ENCODE measurements at places on chromosomes 4 and X. TPM values are rescaled to one million over a fixed set of nuclear protein-coding genes. Genes with fewer than 3 reads are reported as not detected.

DNA sequence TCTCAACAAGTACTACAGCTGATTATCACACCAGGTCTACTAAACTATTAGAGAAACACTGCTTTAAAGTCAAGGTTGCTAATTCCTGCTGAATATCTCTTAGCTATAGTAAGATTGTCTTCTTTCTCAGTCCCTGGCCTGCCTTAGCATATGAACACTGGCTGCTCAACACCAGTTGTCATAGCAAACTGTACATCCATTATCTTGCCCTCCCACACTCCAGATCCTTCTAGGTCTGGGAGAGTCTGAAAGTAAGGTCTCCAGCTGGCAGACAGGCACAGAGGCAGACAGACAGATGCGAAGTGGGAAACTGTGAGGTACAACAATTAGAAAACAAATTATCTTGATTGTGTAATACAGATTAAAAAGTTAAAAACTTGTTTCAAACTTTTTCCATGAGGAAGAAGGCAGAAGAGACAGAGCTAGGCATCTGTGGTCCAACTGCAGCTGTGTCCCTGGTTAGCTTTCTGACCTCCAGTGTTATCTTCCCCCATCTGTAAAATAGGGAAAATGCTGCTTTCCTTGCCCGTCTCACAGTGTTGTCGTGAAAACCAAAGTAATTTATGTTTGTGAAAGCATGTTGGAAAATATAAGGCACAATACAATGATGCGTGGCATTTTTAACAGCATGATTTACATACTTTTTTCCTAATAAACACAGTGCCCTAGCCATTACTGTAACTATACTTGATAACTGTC, 133.8 kb downstream of the KLHL13 start:
- no peak for DNase-seq

DNA sequence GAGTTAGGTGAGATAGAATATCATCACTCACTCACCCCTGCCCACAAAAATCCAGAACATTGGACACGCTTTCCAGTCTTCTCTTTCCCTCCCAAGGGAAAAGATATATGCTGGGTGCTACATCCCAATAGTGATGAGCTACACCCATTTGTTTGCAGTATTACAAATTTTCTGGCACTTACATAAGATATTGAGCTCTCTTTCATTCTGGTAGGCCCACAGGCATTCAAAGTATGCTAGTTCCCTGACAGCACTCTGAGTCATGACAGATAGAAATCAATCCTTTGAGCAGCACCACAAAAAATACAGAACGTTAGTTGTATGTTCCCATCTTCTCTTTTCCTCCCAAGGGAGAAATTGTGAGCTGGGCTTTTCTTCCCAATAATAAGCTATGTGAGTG, 477.6 kb upstream of the GRID2 start:
- DNase-seq = no peak

GRCh38 chr4:135476272-135476671, 1274.7 kb upstream of the PABPC4L start:
- DNase-seq = no peak

- DNase-seq = no peak
Measured at GRCh38 chr4:101711590-101712260, 78.8 kb upstream of the BANK1 start.

DNA sequence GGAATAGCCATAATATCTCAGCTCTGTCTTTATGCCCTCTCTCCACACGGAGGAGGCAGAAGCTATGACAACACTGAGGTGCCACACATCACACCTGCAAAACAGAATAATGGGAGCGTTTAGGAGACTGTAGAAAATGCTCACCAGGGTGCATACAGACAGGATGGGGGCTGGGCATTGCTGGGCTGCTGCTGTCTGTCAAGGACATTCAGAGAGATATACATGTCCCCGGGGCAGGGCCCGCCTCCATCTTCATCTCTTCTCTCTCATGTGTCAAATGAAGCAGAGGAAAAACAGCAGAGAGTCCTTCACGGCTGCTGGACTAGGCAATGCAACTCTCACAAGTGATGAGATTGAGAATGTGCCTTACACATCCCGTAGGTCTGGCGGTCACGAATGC, 65.3 kb upstream of the DHRSX start:
- no peak for DNase-seq

DNA sequence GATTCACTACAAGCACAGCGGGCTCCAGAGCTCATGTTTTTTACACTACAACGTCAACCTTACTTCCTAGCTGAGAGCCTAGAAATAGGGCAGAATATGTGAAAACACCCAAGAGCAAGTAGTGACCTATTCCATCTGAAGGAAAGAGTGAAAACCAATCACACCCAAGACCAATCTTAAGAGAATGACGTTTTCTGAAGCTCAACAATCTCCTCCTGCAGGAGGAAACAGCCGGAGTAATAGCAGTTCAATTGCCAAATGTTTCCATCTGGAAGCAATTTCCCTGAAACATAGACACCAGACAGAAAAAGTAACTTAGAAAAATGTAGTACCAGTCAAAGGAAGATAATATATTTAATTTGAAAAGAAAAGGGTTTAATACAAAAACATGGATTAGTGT, 142.4 kb downstream of the ANXA5 start:
- DNase-seq = no peak

GRCh38 chr4:53365121-53365485, 758 bp downstream of the SCFD2 start:
- no peak for DNase-seq

SMPX gene
- not detected for total RNA-seq

GK2 gene
- total RNA-seq = not detected

NIPAL1 gene
- total RNA-seq = 2.4 TPM

RAB40AL gene
- total RNA-seq = 0.82 TPM

All from frontal cortex (tissue), 4 donors.